ENCODE measurements at places on chromosomes 11 and 22.

DNA sequence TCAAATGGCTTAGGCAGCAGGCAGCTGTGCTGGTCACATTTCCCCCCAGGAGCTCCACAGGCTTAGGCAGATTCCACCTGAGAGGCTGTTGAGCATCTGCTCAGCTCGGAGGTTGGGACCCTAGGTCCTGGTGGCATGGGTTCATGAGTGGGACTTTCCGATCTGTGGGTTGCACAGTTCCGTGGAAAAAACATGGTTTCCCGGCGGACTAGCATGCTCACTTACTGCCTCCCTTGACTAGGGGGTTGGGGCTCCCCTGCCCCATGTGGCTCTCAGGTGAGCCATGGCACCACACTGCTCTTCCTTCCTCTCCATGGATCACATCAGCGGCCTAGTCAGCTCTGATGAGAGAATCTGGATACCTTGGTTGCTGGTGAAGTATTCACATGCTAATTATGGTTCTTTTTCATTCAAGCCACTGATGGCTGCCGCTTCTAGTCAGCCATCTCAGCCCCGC is 685.1 kb downstream of the METTL15 start:
- DNase-seq, result no peak

- no peak for DNase-seq
These were observed 1.3 kb downstream of the C11orf21 start for GRCh38 chr11:2300290-2300935.

DNA sequence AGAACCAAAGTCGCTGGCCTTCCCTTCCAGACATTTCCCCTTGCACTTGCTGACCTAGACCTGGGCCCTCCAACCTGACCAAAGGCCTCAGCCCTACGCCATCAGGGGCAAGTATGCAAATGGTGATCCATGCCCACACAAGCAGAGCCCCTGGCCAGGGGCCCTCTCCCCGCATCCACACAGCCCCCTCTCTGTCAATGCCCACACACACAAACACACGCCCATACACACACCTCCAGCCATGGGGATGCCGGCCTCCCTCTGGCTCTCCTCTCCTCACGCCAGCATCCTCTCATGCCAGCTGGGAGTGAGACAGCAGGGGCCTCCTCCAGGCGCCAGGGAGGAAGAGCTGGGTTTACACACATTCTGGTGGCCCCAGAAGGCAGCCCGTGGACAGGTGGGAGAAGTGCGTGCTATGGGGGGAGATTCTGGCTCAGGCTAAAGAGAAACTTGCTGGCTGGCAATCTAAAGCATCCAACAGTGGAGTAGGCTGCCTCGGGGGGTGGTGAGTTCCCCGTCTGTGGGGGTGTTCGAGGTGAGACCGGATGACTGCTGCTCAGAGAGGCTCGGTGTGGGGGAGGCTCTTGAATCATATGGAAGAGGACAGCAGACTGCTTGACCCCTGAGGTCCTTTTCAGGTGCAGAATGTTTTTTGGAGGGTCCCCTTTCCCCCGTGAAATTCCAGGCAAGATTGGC is 4.8 kb downstream of the NRXN2 start:
- no peak for DNase-seq

DNA sequence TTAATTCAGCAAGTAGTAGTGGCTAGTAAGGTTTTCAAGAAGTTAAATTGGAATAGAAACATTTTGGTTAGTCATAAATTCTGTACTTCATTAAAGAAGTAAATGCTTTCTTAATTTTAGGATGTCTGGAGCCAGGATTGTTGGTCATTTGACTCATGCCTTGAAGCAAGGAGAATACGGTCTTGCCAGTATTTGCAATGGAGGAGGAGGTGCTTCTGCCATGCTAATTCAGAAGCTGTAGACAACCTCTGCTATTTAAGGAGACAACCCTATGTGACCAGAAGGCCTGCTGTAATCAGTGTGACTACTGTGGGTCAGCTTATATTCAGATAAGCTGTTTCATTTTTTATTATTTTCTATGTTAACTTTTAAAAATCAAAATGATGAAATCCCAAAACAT is 25.8 kb downstream of the ACAT1 start:
- no peak for DNase-seq

DNA sequence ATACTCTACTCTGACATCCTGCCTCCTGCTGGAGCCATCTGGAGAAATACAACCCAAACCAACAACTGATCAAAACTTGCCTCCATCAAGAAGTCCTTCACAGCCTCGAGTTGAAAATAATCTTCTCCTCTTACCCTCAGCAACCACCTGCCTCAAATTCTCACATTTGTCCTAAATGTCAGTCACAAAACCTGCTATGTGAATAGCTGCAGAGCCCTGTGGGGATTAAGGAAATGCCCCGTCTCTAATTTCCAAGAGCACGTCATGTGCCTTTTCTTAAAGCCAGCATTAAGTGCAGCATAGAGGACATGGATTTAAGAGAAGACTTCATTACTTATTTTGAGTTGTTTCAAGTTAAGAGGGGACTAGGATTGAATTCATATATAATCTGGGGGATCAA is 105.9 kb downstream of the TRPC6 start:
- DNase-seq, result no peak

- no peak for DNase-seq
These were observed 31.4 kb downstream of the PAK1 start for GRCh38 chr11:77442394-77443053.

- DNase-seq, result no peak
These were observed 1489.2 kb upstream of the TENM4 start for GRCh38 chr11:80930038-80930437.

DNA sequence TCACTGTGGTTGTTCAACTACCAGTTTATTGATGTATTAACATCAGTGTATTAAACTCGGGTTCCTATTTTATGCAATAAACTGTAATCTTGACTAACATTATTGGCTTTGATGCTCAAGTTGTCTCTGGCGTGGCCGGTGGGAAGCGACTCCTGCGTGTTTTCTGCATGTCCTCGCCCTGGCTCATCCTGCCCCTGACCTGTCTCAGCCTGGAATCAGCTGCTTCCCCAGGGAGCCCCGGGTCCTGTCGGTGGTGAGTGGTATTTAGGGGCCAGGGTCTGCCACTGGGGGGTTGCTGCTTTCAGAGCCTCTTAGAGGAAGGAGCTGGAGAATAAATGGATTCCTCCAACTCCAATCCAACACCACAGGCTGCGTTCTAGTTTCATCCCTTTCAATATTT is 22.5 kb downstream of the IFITM10 start:
- DNase-seq, result no peak
